Brain (organoid and tissue), 16 donors: ENCODE measurements at places on chromosomes 3 and 15. TPM values are rescaled to one million over a fixed set of nuclear protein-coding genes. Genes with fewer than 3 reads are reported as not detected.

Gene ZNF717
- polyA plus RNA-seq = 2.7 TPM

Gene RAMAC
- 22.6 TPM for polyA plus RNA-seq

Gene CSTA
- 0.51 TPM for polyA plus RNA-seq

DNA sequence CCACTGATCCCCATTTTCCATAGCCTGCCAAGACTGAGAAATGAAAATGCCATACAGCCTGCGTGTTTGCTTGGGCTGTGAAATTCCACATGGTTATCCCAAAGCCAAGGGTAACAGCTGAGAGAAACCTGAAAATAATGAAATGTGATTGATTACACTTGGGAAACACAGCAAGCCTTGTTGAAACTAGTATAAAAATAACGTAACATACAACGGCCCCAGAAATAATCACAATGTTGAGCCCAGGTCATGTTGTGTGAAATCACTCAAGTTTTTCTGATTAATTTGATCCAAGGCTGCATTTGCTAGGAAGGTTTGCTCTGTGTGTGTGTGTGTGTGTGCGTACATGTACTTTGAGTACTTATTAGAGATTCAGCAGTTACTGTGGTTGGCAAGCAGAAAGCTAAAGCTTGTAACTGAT is 269.0 kb downstream of the OXSM start:
- DNase-seq = peak; percentile 65
